Stimulated activated CD8-positive, alpha-beta memory T cell treated with anti-CD3 and anti-CD28 coated beads, Interleukin-7, amount 100 ng/mL, for 1 hour (primary cell): ENCODE measurements at places on chromosomes 16 and 17.

DNA sequence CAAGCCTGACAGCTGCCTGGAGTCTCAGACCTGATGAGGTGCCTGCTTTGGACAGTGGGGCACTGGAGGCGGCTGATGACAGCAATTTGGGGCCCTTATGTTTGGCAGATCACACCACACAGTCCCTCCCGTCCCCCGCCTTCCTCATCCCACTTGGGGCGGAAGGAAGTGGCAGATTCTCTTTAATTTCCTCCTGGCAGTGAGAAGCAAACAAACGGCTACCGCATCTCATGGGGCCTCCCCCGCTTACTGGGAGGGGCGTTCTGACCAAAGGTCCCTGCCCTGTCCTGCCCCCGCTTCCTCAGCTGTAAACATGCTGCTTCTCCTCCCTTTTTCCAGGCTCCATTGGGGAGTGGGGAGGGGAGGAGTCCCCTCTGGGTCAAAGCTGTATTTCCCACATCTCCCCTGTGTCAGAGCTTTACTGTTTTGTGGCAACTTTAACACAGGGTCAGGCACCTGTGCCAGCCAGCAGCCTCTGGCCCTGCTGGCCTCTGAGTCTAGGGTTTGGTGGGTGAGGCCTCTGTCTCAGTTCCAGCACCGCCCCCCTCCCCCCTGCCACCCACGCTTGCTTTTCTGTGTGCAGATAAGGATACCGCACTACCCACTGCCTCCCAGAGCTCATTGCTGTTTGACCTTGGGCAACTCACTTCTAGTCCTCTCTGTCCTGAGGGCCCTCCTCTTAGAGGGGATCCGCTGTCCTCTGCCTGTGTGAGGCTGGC, 5.4 kb upstream of the NFATC3 start:
- DNase-seq = peak; percentile 50

- no peak for DNase-seq
Observed at GRCh38 chr16:21197112-21197511, 14.3 kb downstream of the ZP2 start.

GRCh38 chr17:45386178-45386577, 46.5 kb downstream of the ARHGAP27 start:
- DNase-seq = no peak

GRCh38 chr17:36939802-36940312, 2.6 kb downstream of the LHX1 start:
- no peak for DNase-seq

GRCh38 chr16:55502801-55503366, 6.0 kb upstream of the LPCAT2 start:
- no peak for DNase-seq

GRCh38 chr17:57096472-57097202, 11.6 kb downstream of the AKAP1 start:
- DNase-seq = no peak

DNA sequence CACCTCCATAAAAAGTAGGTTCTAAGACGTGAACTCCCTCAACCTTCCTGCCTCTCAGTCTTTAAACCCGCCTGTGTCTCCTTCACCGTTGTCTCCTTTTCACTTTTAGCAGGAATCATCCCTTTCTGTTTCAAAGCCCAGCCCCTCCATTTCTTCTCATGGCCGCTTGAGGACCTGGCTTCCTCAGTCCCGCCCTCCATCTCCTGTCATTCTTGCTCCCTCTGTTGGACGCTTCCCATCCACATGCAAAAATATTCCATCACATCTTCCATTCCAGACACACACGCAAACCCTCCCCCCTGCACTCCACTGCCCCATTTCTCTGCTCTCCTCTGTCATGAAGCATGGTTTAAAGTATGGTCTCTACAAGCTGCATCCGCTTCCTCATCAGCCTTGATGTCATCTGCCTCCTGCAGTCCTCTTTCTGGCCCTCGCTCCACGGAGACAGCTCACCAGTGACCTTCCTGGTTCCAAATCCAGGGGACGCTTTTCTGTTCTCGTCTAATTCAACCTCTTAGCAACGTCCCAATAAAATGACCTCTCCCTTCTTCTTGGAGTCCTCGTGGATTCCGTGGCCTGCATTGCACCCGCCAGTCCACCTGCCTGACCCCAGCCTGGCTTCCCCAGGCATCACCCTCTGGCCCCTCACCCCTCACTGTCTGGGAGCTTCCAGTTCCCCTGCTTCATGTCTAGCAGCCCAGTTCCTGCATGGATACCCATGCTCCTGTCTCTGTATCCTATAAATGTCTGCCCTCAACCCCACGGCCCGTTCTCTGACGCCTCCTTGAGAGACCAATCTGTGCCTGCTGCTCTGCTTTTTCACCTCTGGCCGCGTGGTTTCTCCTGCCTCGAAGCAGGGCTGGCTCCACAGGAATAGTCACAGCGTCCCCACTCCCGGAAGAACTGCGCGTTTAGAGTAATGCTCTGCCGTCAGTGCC, 26.2 kb downstream of the ANKRD40 start:
- no peak for DNase-seq

DNA sequence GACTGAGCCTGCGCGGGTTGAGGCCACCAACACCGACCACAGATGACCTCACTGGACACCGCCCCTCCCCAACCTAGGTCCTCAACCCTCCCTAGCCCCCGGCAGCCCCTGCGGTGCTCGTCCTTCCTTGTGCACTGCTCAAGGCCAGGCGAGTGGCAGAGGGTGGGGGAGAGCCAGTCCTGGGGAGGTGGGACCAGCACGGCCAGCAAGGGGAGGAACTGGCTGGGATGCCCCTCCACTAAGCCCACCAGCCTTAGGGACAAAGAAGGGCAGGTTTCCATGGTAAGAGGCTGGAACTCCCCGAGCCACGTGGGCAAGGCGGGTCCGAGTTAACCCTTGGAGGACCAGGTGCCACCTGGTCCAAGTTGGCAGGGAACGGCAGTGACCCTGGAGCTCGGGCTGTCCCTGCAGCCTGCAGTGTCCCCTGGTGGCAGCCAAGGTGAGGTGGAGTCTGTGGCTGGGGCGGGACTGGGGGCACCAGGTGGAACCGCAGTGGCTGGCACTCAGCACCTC, 9.2 kb downstream of the FSCN2 start:
- DNase-seq = no peak

DNA sequence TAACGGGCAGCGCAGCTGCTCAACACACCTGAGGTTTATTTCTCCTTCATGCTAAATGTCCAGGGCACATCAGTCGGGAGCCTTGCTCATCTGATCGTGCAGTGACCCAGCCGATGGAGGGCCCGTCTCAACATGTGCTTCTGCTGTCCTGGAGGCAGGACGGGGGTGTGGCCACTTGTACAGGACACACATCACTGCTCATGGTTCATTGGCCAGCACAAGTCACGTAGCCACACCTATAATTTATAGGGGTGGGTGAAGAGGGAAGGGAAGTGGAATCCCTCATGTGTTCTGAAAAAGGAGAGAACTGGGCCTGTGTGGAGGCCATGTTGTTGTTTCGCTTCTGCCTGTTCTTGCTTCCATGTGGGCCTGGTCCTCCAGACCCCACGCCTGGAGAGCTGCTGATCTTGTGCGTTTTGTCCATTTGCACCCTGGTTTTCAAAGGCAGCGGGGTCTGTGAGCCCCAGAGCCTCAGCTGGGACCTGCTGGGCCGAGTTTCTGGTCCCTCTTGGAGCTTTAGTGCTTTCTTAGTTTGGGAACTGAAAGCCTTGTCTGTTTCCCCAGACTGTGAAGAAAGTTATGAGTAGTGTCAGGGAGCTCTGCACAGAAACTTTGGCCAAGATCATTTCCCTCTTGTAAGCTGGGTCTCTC, 60.5 kb downstream of the CMIP start:
- no peak for DNase-seq

GRCh38 chr16:16828913-16829398, 450.0 kb downstream of the NPIPA7 start:
- no peak for DNase-seq

DNA sequence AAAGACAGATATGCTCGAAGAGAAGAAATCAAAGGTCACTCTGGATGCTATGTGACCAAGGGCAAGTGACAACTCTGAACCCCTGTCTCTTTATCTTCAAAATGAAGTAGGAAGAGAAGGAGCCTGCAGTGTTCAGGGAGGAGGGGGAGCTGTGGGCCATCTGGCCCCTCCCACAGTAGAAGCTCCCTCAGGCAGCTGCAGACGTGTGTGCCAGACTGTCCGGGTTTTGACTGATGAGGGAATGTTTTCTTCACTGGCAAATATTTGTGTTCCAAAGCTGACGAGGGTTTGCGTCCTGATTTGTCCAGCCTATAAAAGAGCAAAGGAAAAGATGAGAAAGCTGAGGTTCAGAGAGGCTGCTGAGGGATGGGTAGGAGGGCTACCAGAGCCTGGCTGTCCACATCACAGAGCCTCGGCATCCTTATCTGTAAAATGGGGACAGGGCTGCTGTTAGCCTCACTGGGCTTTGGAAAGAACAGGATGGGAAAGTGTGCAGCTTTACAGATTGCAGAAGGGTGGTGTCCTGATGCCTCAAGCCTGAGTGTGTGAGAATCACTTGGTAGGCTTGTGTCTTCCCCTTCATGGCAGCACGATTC, 1.8 kb upstream of the GINS2 start:
- DNase-seq = no peak

- no peak for DNase-seq
Observed at GRCh38 chr16:76748461-76749348, 442.3 kb upstream of the MON1B start.

GRCh38 chr17:72618001-72618509, 474.4 kb downstream of the SLC39A11 start:
- DNase-seq = no peak

DNA sequence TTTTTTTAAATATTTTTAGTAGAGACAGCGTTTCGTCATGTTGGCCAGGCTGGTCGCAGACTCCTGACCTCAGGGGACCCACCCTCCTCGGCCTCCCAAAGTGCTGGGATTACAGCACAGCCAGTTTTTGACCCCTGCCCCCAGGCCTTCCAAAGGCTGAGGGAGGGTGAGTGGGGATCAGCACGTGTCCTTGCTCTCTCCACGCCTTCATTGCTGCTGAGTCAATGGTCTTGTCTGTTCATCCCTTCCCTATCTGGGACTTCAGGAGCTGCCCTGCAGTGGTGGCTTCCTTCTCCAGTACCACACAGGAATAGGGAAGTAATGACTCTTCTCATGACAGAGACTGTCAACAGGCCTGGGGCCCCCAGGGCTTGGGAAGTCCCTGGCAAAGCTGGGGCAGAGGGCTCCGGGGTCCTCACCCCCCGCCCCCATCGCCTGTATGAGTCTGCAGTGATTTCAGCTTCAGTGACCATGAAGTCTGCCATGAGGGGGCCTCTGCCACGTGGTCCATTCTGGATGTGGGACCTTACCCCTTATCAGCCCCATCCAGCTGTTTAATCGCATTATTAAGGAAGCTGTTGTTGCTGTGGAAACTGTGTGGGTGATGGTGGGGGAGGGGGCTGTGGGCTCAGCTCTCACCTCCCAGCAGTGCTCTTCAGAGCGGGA, 6.1 kb downstream of the ABCC3 start:
- no peak for DNase-seq

DNA sequence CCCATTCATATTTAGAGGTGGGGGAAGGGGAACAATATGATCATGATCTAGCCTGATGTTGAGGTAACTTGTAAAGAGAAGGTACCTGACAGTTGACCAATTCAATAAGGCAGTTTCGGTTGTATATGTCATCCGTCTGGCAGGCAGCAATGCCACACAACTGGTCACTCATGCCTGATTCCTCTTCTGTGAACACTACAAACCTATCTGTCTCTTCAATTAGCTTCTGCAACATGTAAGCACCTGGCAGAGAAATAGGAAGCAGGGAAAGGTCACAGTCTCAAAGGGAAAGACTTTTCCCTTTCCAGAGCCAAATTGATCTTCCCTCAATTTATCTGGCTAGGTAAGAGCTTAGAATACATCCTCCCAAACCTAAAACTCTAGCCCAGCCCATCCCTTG, 10.2 kb upstream of the RSKR start:
- DNase-seq = no peak

DNA sequence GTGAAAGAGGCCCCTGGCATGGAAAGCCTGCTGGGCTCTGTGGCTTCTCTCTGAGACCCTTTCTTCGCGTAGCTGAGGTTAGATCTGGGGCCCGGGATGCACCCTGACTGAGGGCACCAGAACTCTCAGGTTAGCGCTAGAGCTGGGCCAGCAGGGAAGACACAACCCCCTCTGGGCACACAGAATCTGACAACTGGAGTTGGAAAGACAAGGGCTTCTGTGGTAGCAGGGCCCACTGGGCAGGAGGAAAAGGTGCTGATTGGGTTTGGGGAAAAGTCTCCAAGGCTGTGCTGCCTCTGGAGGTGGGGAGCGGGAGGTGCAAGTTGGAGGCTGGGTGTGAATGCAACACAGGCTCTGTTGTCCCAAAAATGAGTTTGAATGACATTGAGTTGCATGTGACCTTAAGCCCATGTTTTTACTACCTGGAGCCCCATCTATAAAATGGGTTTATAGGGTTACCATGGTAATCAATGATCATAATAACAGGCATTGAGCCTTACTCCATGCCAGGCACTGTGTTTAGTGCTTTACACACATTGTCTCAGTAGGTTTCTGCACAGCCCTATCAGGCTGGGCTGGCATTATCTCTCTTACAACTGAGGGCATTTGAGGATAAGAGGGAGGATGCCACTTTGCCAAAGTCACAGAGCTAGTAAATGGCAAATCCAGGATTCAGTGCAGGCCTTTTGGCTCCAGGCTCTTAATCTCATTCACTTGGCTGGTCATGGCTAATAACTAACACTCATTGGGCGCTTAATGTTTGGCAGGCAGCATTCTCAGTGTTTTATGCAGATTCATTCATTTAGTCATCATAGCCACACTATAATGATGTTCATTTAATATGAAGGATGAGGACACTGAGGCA, 9.5 kb upstream of the IGFBP4 start:
- DNase-seq = no peak

- DNase-seq = no peak
Observed at GRCh38 chr17:65197201-65197600, 60.0 kb downstream of the RGS9 start.
